ENCODE measurements at places on chromosomes 16 and 17.

GRCh38 chr17:54795046-54795445, 105.6 kb upstream of the TOM1L1 start:
- DNase-seq = no peak

GRCh38 chr16:58499615-58500351, at the start of gene NDRG4:
NDRG4 (plus strand) TSS chr16:58500143; CDS start chr16:58500249, 106 bp downstream.
- peak; percentile 87 for DNase-seq

DNA sequence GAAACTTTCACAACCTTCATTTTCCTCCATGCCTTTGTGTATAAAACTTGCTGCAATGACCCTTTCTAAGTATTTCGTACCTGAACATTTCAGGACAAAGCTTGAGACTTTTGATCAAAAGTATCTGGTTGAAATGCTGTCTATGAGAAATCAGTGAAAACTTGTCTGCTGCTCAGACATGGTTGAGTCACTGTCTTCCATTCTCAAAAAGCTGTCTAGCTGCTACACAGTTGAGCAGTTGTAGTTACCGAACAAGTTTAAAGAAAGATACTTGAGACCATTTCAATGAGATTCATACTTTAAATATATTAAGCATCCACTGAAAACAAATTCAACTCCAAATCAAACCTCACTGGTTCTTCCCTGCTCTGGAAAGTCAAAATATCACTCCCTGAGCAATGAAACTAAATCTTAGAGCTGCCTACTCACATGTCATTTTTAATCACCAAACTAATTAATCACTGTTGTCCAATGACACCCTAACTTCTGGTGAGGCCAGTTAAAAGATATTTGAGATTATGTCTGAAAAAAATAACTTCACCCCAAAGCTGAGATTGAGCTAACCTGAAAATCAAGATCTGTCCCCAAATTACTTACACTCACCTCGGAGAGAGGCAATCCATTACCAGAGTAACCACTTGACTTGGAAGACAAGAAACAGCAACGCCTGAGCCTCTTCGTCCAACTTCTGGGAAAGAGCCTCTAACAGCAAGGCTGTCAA, 488 bp downstream of the TMEM100 start:
- DNase-seq = peak; percentile 39

DNA sequence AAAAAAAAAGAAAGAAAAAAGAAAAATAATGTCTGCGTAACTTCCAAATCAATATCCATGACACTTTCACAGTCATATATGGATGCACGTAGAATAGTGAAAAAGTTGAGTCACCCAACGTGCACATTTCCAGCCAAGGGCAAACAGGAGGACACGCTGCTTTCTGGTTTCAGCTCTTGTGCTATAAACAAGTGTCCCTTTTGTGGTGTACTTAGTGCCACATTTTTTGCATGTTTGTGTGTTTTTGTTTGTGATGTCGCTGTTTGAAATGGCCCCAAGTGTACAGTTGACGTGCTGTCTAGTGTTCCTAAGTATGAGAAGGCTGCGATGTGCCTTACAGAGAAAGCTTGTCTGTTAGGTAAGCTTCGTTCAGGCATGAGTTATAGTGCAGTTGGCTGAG, 2.9 kb downstream of the CHD9 start:
- no peak for DNase-seq

- DNase-seq = no peak
These were observed 33.2 kb downstream of the USP32 start for GRCh38 chr17:60358606-60359225.

- DNase-seq = no peak
These were observed 10.0 kb upstream of the PHLPP2 start for GRCh38 chr16:71734511-71734910.

DNA sequence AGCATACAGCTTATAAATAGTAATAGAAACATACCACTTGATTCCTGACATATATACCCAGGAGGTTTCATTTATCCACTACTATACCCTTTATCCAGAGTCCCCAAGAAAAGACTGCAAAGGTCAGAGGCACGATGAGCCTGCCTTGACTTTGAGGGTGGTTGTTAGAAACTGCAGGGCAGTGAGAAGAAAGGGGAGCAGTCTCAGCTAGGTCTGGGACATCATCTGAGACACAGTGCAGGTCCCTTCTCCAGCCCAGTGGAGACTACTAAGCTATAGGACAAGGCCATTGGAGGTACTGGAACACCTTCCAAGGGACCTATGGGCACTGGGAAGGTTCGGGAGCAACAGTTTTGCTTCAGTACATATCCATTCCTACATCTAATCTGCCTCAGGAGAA, 20.2 kb upstream of the TEKT3 start:
- DNase-seq = no peak

- DNase-seq = peak; percentile 87
These were observed 16.8 kb downstream of the HIC1 start for GRCh38 chr17:2071455-2072281.

- peak; percentile 77 for DNase-seq
These were observed 44.0 kb downstream of the TUBD1 start for GRCh38 chr17:59848778-59849177.

DNA sequence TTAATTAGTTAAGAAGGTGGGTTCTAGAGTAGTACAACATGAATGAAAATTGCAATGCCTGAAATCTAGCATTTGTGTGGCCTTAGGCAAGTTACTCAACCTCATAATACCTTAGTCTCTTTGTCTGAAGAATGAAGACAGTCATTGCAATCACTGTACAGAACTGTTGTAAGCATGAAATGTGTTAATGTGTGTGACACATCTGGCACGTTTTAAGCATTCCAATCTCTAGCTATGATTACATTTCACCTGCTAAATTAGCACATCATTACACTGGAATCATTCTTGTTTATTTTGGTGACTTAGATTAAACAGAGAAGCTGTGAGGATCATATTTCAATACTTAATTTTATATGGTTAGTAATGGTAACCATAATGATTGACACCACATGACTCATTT, 629.7 kb upstream of the KIF2B start:
- no peak for DNase-seq

DNA sequence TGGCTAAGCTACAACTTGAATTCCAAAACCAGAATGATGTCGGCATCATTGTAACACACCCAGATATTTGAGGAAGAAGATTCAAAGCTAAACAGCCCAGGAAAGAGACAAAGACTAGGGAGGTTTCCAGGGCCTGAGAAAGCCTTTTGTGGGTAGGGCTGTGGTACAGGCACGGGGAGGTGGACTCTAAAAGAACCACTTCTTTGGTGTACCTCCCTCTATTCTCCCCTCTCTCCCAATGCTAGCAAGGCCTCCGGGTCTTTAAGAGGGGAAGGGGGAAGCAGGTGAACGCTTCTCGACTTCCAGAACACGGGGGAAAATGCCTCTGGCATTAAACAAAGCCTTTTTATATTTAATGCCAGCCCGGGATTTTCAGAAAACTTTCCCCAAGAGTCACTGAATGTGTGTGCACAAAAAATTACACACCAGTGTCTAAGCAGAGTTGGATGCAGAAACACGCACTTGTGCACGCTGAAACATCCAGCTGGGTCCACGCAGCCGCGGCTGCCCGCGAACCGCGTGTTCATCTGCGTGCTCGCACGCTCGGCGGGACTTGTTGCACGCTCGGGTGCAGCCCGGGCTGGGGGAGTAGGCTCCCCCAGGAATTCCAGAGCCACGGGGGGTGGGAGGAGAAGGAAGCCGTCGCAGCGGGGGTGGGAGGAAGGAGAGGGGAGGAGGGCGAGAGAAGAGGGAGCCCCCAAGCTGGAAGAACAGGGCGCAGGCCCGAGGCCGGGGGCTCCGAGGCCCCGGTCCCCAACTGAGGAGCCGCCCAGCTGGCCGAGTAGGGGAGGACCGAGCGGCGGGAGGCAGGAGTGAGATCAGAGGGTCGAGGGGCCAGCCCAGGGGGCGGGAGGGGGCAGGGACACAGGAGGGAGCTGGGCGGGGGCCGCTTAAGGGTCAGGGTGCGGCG, 20.1 kb upstream of the ZNF423 start:
- no peak for DNase-seq

DNA sequence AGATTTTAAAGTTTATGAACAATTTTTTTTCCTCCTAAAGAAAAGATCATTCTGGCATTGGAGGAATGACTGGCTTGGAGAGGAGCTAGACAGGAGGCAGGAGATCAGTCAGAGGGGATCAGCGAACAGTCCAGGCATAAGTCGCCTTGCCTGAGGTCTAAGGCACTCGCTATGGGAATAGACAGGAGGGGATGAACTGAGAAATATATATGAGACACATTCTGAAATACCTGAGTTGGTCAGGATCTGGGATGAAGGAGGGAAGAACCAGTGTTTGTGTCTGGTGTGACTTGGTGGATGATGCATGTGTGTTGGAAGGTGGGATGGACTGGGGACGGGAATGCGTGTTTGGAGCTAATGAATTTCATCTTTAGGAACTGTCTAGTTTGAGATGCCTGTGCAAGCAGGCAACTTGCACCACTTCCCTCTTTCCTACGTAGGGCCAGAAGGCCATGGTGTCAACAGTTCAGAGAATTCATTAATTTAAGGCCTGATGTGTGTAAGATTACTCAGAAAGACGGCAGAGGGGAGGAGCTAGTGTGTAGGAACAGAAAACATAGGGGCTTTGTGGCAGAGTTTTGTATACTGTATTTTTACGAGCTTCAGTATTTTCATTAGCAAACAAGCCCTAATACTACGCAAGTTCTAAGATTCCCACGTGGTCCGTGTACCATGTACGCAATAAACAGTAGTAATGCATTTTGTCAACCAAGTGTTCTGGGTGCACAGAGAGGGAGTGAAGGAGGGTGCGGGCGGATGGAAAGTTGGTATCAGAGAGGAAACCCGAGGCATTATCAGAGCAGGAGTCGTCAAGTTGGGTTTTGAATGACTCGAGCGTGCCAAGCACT, 825 bp downstream of the HEATR6 start:
- DNase-seq = peak; percentile 46

DNA sequence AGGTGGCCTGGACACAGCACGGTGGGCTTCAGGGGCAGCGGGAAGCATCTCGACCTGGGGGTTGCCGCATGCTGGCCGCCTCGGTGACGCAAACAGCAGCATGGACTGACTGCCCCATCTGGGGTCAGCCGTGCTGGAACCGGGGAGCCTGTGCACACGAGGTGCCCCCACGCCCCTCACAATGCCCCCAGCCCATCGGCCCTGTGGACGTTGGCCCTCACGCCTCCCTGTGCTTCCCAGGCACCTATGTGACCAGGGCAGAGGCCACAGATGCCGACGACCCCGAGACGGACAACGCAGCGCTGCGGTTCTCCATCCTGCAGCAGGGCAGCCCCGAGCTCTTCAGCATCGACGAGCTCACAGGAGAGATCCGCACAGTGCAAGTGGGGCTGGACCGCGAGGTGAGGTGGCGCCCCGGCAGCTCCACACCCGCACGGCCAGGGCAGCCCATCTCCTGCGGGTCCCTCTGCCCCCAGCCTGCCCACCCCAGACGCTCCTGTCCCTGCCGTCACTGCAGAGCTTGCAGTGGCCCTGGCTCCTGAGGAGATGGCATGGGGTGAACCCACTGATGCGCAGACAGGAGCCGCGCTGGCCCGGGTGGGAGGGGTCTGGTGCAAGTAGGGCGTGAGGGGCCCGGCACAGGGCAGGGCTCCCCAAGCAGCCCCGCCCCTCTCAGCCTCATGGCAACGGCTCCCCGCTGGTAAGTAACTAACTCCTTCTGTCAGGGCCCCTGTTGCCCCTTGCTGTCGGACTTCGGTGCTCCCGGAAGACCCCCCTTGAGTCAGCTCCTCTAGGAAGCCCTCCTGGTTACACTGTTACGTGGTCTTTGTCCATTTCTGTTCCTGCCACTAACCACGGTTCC, 13.6 kb downstream of the CDH15 start:
- DNase-seq = no peak

DNA sequence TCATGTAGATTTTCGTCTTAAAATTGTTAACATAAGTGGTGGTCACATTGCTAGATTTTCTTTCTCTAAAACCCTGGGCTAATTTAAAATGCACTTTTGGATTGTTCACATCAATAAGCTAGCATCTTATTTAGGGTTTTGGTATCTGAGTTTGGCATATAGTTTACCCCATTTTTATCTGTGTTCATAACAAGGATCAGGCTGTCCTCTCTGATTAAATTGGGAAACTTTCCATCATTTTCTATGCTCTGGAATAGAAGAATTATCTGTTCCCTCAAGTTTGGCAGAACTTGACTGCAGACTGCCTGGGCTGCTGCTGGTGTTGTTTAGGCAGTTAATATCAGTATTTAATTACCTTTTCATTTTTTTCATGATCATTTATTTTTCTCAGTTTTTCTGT, 1.8 kb downstream of the SPECC1 start:
- no peak for DNase-seq

DNA sequence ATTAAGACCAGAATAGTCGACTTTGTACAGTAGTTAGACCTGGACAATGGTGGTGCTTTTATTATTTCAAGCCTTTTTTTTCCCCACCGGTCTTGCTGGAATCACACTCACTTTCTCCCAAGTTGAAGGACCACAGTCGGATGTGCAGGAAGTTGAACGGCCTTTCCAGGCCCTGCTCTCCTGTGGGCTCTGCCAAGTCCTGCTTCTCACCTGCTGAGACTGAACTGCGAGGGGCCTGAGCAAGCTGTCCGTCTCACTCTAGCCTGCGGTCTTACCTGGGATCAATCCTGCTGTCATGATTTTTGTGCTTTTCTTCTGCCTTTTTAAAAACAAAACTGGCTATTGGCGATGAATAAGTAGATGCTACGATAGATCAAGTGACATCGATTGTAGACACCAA, 1.3 kb downstream of the TLCD3A start:
- DNase-seq = no peak

GRCh38 chr17:2542456-2542855, 30.8 kb upstream of the METTL16 start:
- no peak for DNase-seq

GRCh38 chr16:22381392-22381791, 7.0 kb upstream of the CDR2 start:
- no peak for DNase-seq

DNA sequence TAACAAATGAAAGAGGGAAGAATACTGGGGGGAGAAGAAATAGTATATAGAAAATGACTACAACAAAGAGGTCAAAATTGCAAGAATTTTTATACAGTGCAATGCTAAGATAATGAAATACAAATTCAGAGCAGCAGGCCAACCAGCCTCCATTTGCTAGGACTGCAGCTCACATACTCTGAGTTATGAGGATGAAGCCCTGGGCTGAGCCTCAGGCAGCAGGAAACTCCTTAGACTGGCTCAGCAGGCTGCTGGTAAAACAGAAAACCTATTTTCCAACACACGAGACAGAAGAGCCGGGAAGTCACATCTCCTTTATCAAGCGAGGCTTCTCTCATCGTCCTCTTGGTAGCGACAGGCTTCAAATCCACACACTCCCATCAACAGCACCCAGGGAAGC, 296.5 kb downstream of the SLC39A11 start:
- no peak for DNase-seq

GRCh38 chr17:2003525-2003924, 21.6 kb downstream of the RTN4RL1 start:
- no peak for DNase-seq

DNA sequence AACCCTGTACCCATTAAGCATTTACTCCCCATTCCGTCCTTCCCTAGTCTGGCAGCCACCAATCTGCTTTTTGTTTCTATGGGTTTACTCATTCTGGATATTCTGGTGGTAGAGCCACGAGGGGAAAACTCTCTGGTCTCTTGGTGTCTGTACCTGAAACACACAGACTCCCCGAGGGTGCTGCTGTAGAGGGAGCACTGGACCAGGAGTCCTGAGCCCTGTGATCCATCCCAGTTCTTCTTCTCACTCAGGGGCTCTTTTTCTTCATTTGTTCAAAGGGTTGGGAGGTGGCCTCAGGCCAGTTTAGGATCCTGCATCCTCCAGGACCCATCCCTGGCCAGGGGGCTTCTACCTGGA, 14.1 kb downstream of the HEXIM2 start:
- DNase-seq = no peak
